ENCODE measurements at places on chromosomes 5 and 9. TPM values are rescaled to one million over a fixed set of nuclear protein-coding genes. Genes with fewer than 3 reads are reported as not detected.

Gene LMAN2
- total RNA-seq: 61.2 TPM

Gene BTNL3
- not detected for total RNA-seq

Gene BARHL1
- not detected for total RNA-seq

Gene MYOZ3
- total RNA-seq: 3.2 TPM

Gene TRIM7
- 20.0 TPM for total RNA-seq

DNA sequence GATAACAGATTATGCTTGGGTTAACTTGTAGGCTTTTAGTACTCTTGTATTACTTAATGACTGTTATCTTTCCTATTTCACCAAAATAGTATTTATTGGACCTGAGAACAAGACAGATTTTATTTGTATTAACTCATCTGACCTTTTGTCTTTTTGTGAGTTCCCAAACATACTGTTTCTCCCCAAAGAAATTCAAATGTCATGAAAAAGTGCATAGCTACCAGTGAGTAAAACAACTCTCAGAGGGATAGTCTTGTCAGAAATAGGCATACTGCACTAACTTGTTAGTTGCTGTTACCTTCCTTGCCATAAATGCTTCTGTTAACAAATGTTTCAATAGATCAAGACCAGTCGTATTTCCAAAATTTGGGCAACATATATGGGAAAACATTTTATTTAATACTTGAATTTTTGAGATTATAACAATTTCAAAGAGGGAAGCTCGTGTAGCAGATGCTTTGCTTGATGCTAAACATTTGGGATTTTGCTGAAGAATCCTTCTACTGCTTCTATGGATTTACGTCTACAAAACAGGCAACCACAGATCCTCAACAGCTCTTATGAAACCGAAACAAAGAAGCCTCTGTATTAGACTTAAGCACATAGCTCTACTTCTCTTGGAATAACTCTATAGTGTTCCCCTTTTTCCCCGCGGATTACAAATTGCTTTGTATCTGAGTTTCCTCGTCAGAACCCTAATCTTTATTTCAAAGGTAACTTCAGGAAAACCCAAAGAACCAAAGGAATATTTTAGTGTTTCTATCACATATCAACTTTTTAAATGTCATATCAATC, 248.8 kb downstream of the MCTP1 start:
- no peak for DNase-seq

DNA sequence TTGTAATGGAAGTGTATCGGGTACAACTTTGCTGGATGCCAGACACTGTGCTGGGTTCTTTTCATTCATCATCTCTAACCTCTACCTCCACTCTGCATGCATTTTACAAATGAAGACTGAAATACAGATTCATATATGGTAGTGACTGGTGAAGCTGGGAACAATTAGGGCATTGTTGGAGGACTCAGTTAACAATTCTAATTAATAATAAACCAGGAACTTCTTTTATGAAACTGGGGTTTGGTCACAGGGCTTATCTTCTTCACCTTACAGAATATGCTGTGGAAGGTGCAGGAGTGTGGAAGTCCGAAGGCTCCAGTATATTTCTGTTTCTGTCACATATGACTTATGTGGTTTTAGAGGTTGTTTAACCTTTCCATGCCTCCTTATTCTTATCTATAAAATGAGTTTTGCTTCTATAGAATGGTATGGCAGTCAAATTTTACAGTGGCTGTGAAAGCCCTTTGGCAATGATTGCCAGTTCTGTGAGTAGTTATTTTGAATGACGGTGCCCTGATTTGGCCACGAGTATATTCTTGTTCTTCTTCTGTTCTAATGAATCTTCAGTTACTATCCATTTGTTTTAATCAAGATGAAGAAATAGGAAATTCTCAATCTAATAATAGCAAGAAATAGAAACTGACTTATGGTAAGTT, 284.7 kb downstream of the GABRB2 start:
- no peak for DNase-seq

GRCh38 chr9:85569988-85570387, 171.8 kb downstream of the AGTPBP1 start:
- no peak for DNase-seq

GRCh38 chr5:57171816-57172465, 1.9 kb upstream of the GPBP1 start:
- no peak for DNase-seq

GRCh38 chr5:43039471-43040286, 440 bp downstream of the ANXA2R start:
- DNase-seq: peak; percentile 75

DNA sequence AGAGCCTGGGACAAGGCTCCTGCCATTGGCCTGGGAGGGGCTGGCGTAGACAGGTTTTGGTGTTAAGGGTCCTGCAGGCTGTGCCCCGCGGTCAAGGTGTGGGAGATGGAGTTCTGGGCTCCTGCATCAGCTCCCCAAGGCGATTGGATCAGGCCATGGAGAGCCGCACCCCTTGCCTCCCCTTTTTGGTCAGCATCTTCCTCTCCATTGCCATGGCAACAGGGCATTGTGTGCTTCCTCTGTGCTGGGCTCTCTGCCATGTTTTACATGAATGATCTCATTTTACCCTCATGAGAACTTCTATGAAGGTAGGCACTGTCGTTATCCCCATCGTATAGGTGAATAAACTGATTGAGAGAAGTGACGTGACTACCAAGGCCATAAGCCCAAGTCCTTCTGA, 344.3 kb upstream of the CLINT1 start:
- DNase-seq: no peak

DNA sequence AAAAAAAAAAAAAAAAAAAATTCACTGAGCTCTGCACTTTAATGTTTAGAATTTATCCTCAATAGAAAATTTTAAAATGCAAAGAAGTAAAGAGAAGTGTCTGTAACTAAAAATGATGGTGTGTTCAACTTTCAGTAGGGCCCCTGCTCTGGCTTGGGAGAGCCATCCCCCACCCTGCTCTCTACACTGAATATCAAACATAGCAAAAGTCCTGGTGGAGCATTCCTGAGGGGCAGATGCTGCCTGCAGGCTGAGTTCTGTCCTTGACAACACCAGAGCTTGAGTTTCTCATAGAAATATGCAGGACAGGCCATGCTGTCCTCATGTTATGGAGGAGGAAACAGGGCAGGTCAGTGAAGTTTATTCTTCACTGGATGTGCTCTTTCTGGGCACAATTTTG, 7.1 kb upstream of the SEMA4D start:
- DNase-seq: no peak

GRCh38 chr5:104785097-104785496, 1222.5 kb upstream of the NUDT12 start:
- no peak for DNase-seq

DNA sequence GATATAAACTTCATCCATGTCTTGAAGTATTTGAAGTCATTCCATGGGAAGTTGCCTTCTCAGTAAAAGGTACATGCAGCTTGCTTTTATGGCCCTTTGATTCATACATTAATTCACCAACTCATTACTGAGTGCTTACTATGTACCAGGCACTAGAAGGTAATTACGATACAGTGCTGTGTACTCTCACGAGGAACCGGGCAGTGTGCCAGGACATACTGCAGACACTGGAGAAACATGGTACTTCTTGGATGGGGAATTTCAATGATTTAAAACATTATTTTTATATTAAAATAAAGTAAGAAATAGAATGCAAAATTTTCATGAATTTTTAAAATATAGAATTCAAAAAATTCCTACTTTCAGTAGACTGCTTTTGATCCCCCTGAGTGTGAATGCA, 71.4 kb upstream of the WDR41 start:
- DNase-seq: no peak

- peak; percentile 65 for DNase-seq
Measured at GRCh38 chr5:151141535-151141934, 16.0 kb downstream of the ANXA6 start.

DNA sequence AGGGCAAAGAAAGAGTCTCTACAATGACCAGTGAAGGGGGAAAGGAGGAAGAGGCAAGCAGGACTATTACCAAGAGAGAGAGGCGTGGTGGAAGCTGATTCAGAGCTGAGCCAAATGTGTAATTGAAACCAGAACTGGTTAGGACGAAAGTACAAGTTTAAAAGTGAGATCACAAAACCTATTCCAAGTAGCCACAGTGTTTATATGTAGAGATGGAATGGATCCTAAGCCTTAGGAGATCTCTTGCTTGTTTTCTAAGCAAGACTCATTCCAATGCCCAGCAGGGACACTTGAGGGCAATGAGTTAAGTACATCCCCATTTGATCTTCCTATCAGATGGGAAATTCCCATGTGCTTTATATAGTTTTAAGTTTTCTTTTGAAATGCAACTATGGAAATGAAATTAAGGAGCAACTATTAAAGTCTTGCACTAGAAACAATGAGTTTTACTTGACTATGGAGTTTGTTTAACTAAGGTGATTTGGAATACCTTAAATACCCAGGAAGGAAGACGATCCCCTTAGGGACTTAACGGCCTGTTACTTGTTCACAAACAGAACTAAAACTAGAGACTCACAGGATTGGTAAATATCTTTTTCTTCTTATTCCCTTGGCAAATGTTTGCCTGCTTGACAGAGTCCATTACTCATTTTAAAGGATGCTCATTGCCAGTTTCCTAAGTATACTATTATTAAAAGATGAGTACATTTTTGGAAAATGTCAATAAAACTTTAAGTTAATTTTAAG, 51.1 kb upstream of the SNX2 start:
- no peak for DNase-seq

Data from left ventricle myocardium superior (tissue), 1 donor.